Thymus (tissue), 14 donors: ENCODE measurements at places on chromosomes 3 and 15.

DNA sequence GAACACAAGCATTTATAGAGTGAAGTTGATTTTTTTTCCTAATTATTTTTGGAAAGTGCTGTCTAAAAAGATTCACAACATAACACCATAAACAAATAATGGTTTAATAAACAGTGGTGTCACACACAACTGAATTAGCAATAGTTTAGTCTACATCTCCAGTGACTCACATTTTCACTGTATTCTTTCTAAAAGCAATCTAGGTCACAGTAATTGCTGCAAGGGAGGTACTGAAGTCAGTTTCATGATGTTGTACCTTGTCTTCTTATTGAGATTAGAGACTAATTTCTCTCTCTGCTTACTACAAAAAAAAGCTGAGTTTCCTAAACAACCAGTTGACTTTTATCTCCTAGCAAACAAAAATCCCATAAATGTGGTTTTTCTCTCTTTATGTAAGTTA is 29.6 kb downstream of the PLSCR4 start:
- no peak for DNase-seq

DNA sequence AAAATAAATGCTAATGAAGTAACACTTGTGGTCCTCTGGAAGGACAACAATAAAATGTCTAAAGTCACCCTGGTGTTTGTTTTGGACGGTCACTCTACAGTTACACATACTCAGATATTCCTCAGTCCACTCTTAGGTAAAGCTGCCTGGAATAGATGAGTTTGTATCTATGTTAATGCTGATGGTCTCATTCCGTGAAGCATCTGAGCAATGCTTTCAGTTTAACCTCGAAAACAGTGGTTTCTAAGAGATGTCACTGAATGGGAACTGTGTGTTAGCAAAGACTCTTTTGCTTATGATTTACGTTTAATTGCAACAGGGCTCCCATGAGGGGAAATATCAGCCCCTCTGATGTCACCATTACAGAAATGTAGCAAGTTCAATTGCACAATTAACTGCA is 49.1 kb downstream of the FBN1 start:
- no peak for DNase-seq

DNA sequence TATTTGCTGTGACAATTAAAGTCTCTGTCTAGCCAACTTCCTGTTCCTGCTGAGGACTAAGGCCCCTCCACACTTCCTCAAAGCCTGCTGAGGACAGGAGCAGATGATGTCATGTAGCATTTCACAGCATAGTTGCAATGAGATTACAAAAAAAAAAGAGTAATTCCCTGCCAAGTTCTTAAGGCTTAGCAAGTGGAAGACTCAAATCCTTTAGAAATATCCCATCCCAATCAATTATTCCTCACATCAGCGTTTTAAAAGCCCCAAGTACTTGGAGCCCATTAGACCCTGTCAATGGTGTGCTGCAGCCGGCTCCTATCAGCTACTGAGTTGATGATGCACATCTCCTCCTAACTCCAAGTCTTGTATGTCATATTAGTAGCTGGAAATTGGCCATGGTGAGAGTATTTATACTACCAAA is 51.7 kb downstream of the TRANK1 start:
- DNase-seq: no peak

DNA sequence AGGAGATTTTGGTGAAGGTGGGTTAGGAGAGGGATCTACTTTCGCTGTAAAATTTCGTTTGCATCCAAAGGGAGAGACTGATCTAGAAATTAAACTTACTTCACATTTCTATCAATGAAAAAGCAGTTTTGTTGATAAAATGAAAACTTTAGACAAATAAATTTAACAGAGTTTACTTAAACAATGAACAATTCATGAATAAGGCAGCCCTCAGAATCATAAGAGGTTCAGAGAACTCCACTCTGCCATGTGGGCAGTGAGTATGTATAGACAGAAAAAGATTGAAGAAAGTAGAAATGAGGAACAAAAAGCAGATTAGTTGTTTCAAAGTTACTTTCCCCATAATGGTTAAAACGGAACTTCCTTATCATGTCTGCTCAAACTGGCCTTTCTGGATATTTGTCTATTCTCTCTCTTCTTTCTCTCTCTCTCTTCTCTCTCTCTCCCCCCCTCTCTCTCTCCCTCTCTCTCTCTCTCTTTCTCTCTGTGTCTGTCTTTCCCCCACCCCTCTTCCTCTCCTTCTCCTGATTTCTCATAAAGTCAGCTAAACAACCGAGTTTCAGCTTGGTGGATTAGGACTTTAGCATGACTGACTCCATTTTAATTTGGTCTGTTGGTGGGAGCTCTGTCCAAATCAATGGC is 248.9 kb downstream of the TJP1 start:
- DNase-seq: no peak

DNA sequence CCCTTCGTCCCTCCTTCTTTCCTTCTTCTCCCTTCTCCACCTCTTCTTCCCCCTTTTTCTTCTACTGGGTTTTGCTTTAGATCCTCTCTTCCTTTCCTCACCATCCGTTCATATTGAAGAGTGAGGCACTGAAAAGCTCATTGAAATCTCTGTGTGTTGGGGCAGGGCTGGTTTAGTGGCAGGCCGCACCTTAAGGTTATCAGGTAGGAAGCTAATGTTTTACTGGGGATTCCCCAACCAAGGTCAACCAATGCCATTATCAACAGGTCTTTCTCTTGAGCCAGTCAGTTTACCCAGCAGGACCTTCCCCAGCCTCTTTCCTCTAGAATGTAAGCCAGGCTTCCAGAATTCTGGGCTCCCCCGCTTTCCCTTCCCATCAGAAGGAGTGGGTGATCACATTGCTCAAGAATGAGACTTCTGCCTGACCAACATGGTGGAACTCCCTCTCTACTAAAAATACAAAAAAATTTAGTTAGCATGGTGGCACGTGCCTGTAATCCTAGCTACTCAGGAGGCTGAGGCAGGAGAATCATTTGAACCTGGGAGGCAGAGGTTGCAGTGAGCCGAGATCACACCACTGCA is 11.5 kb upstream of the VPS8 start:
- no peak for DNase-seq

GRCh38 chr3:168974617-168975403 is 688.7 kb downstream of the MECOM start:
- DNase-seq: no peak

DNA sequence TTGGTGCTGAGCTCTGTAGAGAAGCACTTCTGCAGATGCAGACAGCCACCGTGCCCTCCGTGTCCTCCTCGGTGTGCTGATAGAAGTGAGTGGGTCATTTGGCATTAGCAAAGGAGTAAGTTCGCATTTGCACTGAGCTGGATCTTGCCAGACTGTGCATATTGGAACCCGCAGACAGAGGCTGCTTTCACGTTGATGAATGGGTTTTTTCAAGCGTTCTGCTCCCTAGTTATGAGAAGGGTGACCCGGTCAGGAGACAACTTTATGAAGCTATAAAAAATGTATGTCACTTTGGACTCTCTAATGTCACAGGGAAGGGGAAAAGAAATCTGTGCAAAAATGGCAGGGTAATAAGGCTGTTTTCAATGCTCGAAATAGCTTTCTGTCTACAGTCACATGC is 739.4 kb downstream of the MCTP2 start:
- DNase-seq: no peak

GRCh38 chr3:87694678-87695077 is 364.1 kb downstream of the CGGBP1 start:
- no peak for DNase-seq

DNA sequence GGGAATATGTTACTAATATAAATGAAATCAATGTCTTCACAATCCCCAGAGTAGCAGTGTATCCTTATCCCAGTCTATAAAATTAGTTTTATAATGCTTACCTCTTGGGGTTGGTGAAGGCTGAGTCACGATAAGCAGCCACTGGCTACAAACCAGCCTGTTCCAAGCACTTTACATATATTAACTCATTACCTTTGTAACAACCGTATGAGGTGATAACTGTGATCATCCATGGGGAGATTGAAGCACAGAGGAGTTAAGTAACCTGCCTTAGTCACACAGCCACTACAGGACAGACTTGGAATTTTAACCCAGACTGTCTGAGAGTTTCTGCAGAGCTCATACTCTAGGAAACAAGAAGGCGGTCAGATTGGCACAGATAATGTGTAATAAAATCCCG is 43.3 kb upstream of the MITF start:
- no peak for DNase-seq

GRCh38 chr3:50972029-50972428 is 297.3 kb downstream of the DOCK3 start:
- no peak for DNase-seq

DNA sequence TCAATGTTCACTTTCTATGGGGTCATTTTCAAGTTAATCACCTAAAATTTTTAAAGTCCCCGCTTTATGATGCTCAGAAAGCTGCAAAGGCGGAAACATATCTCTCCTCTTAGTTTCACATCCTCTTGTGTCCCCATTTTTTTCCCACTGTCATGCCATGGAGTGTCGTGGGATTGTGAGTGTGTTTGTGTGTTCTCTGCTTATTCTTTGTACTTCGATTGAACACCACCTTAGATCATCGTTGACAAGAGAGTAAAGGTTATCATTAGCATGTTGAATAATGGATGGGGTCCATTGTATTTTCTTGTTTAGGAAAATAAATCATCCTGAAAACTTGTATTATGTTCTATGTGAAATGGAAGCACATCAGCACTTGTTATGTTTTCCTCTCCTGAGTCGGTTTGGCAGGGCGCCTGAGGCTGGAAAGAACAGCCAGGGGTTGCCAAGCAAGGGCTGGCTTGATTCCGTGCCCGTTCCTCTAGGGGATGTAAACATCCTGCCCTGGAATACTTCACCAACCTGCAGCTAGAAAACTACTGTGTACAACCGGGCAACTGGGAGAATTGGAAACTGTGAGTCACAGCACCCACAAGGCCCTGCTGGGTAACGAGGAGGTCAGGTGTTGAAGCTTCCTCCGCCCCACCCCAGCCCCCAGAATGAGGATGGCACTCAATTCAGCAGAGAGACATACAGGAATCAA is 67.2 kb downstream of the EIF4E3 start:
- DNase-seq: no peak

DNA sequence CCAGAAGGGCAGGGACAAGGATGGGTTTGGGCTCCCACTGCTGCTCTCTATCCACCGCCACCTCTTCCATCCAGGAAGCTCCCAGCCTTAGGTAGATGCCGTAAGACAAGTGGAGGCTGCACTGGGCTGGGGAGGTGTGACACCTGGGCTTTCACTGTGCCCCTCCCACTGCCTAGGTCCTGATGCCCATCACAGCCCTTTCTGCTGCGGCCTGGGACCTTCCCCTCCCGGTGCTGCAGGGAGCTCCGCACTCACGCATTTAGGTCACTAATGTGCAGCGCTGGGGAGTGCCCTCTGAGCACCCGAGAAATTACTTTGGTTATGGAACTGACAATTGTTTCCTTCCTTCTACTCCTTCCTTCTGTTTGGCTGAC is 850 bp downstream of the LTF start:
- no peak for DNase-seq

- no peak for DNase-seq
Measured at GRCh38 chr3:153885359-153885758, 235.8 kb upstream of the ARHGEF26 start.

- DNase-seq: no peak
Measured at GRCh38 chr15:71325481-71325880, 210.2 kb downstream of the THSD4 start.

GRCh38 chr3:160980740-160981139 is 124.4 kb downstream of the B3GALNT1 start:
- no peak for DNase-seq

DNA sequence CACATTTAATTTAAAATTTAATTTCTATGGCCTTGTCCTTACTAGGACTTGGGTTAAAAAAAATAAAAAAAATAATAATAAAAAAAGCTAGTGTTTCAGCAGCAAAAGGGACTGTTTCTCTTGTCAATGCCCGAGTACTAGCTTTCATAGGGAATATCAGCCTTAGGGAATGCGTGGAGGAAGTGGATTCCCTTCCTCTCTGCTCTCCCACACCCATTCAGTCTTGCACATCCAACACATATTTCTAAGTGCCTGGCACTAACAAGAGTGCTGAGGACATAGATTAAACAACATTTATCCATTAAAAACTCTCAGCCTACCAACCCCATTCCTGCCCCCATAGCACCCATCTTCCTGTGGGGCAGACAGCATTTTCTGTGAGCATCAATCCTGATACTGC is 6.2 kb downstream of the ZNF385D start:
- DNase-seq: no peak

GRCh38 chr3:117217355-117217754 is 507.8 kb downstream of the TUSC7 start:
- DNase-seq: no peak

- DNase-seq: no peak
Measured at GRCh38 chr3:74331711-74332110, 282.7 kb downstream of the CNTN3 start.

DNA sequence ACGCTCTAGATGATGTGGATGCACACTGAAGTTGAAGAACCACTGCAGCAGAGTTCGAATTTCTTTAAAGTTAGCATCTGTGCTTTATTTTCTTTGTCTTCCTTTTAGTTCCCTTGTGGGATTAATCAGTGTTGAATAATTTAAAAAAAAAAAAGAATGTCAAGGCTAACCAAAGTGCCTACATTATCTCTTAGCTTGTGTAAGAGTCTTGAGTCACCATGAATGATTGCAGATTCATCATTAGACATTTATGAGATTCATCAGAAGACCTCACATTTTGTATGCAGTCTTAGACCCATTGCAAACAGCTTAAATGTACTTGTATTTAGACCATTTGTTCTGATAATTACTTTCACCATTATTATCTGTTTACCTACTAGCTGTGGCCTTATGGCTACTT is 182.2 kb downstream of the FNDC3B start:
- no peak for DNase-seq

DNA sequence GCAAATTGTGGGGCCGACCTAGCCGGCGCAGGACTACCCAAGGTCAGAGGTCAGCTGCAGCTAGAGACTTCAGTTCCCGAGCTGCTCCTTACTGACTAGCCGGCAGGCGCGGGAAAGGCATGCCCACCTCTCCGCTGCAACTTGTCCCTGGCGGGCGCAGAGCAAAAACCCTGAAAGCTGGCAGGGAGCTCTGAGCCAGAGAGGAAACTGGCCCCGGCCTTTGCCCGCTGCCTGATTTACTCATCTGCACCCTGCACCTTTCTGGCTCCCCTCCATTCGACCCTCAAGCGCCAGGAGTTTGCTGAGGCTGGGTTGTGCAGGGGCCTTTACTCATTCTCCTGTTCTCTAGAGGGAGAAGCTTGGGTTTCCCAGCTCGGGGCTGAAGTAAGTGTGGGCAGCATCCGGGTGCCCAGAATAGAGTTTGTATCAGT is 1.5 kb downstream of the ZIC4 start:
- no peak for DNase-seq

DNA sequence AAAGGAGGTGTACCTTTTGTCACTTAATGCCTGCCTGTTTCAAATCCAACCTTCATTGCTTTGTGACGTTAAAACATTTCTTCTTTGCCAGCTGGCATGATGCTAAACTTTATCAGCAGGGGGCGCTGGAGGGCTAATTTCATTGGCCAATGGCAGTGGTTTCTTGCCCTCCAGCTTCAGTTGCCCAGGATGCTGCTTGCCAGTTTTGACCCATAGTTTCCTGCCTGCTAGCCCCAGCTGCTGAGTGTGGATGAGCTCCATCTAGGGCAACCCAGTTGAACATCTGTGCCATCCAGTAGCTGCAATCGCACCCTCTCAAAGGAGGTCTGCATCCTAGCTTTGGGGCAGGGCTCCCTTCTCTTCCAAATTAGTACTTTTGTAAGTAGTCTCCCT is 22.1 kb downstream of the ACKR2 start:
- DNase-seq: peak; percentile 77
